ENCODE measurements at places on chromosomes 3 and 15.

DNA sequence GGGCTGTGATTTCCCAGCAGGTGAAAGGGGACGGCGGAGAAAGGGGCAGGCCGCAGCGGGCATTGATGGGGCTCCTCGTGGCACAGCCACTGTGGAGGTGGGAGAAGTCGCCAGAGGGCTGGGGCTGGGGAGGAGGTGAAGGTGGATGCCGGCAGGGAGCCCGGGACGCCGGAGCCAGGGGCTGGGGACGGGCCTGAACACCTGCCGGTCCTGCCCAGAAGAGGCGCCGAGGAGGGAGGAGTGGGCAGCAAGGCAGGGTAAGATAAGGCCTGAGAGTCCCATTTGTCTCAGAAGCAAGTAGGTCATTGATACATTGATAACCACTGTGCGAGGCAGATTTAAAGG lies 571 bp upstream of the RARRES1 start:
- no peaks in the 10 kb centered on the region for H3K4me1 ChIP-seq
- H3K27me3 ChIP-seq: no peaks in the 10 kb centered on the region
- peak overlapping the region; percentile 81 for H3K4me3 ChIP-seq
- no peak for DNase-seq
- H3K36me3 ChIP-seq: no peaks in the 10 kb centered on the region
- no peak overlapping the region for H3K27ac ChIP-seq

- H3K27me3 ChIP-seq: peaks cover 6% of the 10 kb centered on the region
- no peak for DNase-seq
- no peak overlapping the region for H3K4me3 ChIP-seq
- no peak overlapping the region for H3K27ac ChIP-seq
- no peaks in the 10 kb centered on the region for H3K36me3 ChIP-seq
Measured at GRCh38 chr3:13108861-13109260, 35.6 kb upstream of the IQSEC1 start.

- H3K4me1 ChIP-seq: peaks cover 41% of the 10 kb centered on the region
- H3K27me3 ChIP-seq: no peaks in the 10 kb centered on the region
- H3K27ac ChIP-seq: no peak overlapping the region
- H3K36me3 ChIP-seq: no peaks in the 10 kb centered on the region
- H3K4me3 ChIP-seq: no peak overlapping the region
Measured at GRCh38 chr3:136840252-136840651, 21.3 kb downstream of the SLC35G2 start.

- no peak overlapping the region for H3K4me3 ChIP-seq
- DNase-seq: no peak
- H3K27ac ChIP-seq: no peak overlapping the region
- peaks cover 11% of the 10 kb centered on the region for H3K4me1 ChIP-seq
- H3K36me3 ChIP-seq: no peaks in the 10 kb centered on the region
Measured at GRCh38 chr3:133997871-133998635, 31.7 kb downstream of the SLCO2A1 start.

GRCh38 chr3:13470894-13471574 lies 9.1 kb upstream of the HDAC11 start:
- H3K4me1 ChIP-seq: no peaks in the 10 kb centered on the region
- H3K27me3 ChIP-seq: peaks cover 1% of the 10 kb centered on the region
- no peak for DNase-seq

DNA sequence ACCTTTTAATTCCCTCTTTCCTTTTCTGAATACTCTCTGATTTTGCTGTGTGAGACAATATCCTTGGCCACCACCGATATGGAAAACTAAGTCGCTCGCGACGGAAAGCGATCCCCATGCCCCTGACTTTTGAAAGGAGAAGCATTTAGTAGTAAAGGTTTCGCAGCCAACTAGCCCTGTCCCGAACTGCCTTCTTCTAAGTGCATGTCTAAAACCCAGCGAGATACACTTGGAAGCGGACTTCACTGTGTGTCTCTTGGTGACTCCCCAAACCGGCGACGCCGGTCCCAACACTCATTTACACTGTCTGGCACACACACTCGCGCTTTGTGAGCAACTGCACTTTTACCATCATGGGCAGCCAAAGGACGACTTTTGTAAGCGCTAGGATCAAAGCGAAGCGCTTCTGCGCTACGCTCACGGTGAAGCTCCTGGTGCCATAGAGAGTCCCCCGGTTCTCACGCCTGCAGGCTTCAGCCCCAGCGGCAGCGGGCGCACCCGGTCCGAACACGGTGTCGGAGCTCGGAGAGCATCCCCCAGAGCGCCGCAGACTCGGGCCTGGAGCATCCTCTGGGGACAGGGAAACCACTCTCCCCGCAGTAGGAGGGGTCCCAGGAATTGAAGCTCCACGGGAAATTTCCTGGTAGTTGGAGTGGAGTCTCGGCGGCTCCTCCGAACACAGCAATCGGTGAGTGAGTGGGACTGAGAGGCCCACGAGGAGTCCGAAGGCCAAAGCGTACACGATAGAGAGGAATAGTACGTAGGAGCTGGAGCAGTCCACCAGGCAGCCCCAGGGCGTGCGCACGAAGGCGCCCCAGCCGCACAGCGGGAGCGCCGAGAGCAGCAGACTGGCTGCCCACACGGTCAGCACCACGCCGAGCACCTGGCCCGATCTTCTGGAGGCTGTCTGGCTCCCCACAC lies 1.4 kb downstream of the GPR149 start:
- H3K4me1 ChIP-seq: no peaks in the 10 kb centered on the region
- H3K4me3 ChIP-seq: no peak overlapping the region
- peaks cover 32% of the 10 kb centered on the region for H3K27me3 ChIP-seq

DNA sequence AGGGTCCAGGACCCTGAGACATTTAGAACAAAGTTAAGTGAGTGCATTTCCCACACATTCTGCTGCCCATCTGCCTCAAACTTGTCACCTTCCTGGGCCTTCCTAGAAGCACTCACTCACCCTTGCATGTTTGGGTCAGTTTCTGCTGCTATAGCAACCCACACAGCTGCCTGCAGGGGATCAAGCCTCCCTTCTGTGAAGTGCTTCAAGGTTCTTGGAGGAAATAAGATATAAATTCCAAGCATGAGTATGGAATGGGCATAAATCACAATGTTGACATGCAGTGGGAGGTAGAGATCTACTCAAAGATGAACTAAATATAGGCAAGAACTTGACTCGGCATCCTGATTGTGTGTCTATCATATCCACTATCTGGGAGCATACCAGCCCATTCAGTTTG lies 140.4 kb downstream of the SLC9A9 start:
- H3K27ac ChIP-seq: no peak overlapping the region
- no peaks in the 10 kb centered on the region for H3K27me3 ChIP-seq
- no peaks in the 10 kb centered on the region for H3K36me3 ChIP-seq

GRCh38 chr3:44666346-44666745 lies 17.8 kb downstream of the ZNF35 start:
- H3K4me3 ChIP-seq: no peak overlapping the region
- H3K27ac ChIP-seq: no peak overlapping the region
- DNase-seq: no peak
- H3K27me3 ChIP-seq: no peaks in the 10 kb centered on the region
- no peaks in the 10 kb centered on the region for H3K36me3 ChIP-seq
